ENCODE measurements at places on chromosomes 16 and 17.

DNA sequence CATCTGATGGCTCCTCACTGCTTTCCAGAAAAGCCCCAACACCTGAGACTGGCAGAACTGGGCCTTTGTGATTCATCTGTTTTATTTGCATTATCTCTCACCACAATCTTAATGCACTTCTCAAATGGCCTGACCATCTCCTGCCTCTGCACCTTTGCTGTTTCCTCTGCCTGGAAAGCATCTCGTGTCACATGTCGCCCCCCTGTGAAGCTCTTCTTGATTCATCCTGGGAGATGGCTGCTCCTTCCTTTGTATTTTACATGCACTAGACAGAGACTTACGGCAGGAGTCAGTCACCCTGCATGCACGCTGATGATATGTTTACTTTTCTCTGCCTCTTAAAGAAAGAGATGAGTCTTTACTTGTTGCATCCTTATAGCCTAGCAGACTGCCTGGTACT, 30.0 kb downstream of the HNF1B start:
- DNase-seq: no peak

DNA sequence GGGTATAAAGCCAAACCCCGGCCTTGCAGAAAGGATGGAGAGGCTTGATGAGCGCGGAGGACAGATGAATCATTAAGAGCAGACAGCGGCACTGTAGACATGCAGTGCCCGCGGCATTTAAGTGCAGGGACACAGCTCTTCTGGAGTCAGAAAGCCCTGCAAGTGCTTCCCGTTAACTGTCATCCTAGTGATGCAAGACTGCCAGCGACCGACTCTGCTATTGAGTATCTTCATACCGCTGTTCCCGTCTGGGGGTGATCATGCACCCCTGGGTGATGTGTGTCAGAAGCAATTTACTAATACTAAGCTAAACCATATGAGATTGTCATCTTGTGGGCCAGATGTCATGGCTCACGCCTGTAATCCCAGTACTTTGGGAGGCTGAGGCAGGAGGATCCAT, 101.0 kb downstream of the ABCC6 start:
- DNase-seq: no peak

- peak; percentile 66 for DNase-seq
These were observed 596 bp upstream of the PFN1 start for GRCh38 chr17:4948931-4949320.

DNA sequence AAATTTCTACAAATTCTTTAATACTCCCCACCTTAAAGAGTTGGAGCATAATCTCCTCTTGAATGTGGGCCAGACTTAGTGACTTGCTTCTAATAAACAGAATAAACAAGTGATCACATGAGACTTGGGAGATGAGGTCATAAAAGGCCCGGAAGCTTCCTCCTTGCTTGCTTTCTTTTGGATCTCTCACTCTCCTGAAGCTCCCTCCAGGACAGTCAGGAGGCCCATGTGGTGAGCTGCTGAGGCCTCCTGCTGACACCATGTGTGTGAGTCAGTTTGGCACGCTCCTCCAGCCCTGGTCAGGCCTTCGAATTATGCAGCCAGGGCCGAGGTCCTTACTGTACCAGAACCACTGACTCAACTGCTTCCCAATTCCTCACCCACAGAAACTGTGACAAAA, 53.2 kb downstream of the NDEL1 start:
- DNase-seq: no peak

- no peak for DNase-seq
These were observed 193.8 kb downstream of the SNX29 start for GRCh38 chr16:12170103-12171040.

Measured in stimulated activated CD4-positive, alpha-beta T cell treated with anti-CD3 and anti-CD28 coated beads, TNF-alpha, amount 100 ng/mL, for 48 hours (primary cell).